ENCODE measurements at places on chromosomes 4 and X. TPM values are rescaled to one million over a fixed set of nuclear protein-coding genes. Genes with fewer than 3 reads are reported as not detected.

The FAM9B gene
- total RNA-seq, result not detected

DNA sequence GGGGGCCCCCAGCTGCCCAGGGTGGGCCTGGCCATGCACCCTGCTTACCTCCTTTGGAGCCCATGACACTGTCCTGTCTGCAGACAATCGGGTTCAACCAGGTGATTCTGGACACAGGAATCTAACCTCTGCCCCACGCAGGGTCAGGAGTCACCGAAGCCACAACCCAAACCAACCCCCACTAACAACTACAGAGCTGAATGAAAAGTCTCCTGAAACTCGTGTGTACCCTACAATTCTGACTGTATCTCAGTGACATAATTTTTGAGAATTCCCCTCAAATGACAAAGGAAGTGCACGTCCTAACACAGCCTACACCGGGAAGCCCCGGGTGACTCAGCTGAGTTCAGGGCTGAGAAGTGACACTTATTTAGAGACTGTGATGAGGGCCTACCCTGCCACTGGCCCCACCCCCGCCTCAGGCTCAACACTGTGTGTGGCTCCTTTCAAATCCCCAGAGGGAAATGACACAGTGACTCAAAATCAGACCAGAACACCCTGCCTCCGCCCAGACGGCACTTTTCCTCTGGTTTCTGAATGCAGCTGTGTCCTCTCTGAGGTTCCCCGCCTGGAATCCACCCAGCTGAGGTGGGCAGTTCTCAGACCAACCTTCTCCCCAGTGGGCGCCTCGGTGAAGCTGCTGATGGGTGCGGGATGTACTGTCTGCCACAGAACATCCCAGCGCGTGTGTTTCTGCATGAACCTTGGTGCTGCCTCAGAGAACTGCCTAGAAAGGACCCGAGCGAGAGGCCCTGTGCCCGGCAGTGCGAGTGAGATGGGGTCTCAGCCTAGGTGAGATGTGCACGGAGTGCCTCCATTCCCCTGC, 9.9 kb downstream of the TNIP2 start:
- peak; percentile 79 for DNase-seq

- DNase-seq, result no peak
Measured at GRCh38 chrX:45614853-45615252, 414.2 kb upstream of the DIPK2B start.

GRCh38 chr4:185775792-185776555, 36.0 kb downstream of the SORBS2 start:
- no peak for DNase-seq

GRCh38 chr4:103307453-103308247, 109.5 kb upstream of the CENPE start:
- no peak for DNase-seq

DNA sequence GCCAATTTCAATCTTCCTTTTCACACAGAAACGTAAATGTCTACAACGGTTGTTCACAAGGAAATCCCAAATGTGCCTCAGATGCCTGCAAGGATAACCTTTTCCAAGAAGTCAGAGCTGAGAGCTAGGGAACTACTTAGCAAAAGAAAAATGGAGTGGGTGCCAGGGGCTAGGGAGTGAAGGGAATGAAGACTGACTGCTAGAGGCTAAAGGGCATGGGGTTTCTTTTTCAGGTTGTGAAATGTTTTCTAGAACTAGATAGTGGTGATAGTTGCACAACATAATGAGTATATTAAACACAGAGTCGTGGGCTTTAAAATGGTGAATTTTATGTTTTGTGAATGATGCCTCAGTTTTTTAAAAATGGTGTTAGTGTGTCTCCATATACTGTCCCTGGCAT, 53.4 kb downstream of the CD99L2 start:
- DNase-seq, result no peak

The GPC4 gene
- total RNA-seq, result not detected

The GUCY1A1 gene
- not detected for total RNA-seq

GRCh38 chr4:107151173-107151572, 115.1 kb upstream of the DKK2 start:
- DNase-seq, result no peak

The MED28 gene
- 86.2 TPM for total RNA-seq

DNA sequence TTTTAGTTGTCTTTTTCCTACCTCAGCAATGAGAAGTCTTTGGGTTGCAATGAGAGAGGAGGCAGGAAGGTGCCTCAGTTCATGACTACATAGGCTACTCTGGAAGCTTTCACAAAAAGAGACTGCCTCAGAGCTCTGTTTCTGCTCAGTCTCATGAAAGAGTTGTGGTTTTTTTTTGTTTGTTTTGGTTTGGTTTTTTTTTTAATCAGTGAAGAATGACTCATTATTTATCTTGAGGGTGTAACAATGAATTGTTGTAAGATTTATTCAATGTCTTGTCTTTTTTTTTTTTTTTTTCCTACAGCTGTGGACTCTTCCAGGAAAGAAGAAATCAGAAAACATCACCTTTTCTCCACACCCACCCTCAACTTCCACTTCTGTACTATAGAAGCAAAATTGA, 67.5 kb upstream of the CXCL13 start:
- DNase-seq, result no peak

GRCh38 chr4:20760053-20760452, 59.8 kb downstream of the PACRGL start:
- peak; percentile 4 for DNase-seq

DNA sequence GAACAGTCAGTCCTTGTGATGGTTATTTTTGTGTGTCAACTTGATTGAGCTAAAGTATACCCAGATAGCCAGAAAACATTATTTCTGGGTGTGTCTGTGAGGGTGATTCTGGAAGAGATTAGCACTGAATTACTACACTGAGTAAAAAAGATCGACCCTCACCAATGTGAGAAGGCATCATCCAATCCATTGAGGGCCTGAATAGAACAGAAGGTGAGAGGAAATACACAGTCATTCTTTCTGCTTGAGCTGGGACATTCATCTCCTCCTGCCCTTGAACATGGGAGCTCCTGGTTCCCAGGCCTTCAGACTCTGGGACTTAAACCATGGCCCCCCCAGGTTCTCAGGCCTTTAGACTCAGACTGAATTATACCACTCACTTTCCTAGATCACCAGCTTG, 22.3 kb downstream of the INPP4B start:
- DNase-seq, result no peak

- no peak for DNase-seq
Measured at GRCh38 chr4:95462921-95463320, 85.9 kb downstream of the UNC5C start.

The ENPEP gene
- 0.09 TPM for total RNA-seq

GRCh38 chr4:158894826-158895225, 126.0 kb downstream of the FNIP2 start:
- DNase-seq, result no peak

GRCh38 chr4:186687265-186687664, 36.4 kb downstream of the FAT1 start:
- DNase-seq, result no peak

DNA sequence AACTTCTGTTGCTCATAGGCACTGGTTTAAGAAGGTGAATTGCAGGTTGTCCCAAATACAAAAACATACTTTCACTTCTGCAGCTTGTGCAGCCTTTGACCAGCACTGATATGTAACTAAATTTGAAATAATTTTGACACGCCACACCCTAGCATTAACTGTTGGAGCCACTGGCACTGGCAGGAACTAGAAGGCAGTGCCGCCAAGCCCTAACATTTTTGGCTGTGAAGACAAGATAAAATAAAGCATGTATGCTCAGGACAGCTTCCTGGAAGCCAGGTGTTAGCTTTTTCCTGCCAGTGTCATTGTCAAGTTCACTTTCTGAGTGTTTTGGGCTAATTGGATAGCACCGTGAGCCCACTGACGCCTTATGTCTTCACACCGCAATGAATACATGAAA, 65.3 kb upstream of the FBXW7 start:
- peak; percentile 18 for DNase-seq

The TMEM156 gene
- 29.4 TPM for total RNA-seq

GRCh38 chrX:39152106-39152649, 350.9 kb downstream of the MID1IP1 start:
- peak; percentile 51 for DNase-seq

- no peak for DNase-seq
Measured at GRCh38 chrX:9678215-9678965, 87.3 kb downstream of the GPR143 start.

DNA sequence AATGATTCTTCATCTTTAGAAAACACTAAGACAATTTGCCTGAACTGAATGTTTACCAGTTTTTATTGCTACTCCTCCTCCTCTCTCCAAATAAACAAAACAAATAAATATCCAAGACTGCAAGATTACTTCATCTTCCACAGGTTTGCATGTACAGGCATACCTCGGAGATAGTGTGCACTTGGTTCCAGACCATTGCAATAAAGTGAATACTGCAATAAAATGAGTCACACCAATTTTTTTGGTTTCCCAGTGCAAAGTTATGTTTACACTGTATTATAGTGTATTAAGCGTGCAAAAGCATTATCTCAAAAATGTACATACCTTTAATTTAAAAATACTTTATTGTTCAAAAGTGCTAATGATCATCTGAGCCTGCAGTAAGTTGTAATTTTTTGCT, 53.3 kb downstream of the FBXL5 start:
- no peak for DNase-seq

DNA sequence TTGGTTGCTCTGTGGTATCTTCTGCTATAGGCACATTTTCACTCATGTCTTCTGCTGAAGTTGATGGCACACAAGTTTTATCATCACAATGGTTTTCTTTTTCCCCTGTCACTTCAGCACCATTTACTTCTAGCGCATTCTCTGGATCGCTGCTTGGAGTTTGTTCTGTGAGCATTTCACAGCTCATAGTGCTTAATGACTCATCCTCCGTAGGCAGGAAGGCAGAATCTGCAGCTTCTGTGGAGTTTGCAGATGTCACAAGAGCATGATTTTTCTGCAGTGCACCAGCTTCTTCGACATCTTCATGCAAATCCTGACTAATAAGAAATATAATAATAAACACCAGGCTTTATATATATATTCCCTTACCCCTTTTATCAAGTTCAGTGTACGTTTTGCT, 83.6 kb downstream of the CHM start:
- DNase-seq, result no peak

GRCh38 chr4:70197842-70198241, 2.3 kb downstream of the ODAM start:
- DNase-seq, result no peak

DNA sequence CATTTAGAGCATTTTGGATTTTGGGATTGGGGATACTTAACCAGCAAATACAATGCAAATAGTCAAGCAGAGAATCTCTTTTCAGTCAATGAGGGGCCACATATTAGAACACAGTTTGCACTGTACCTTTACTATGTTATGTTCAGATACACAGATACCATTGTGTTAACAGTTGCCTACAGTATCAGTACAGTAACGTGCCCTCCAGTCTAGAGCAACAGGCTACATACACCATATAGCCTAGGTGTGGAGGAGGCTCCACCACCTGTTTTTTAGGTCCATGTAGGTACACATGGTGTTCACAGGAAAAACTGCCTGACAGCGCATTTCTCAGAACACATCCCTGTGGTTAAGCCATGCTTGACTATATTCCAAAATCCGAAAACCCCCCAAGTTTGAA, 9.1 kb downstream of the GRPEL1 start:
- DNase-seq, result no peak

- no peak for DNase-seq
Measured at GRCh38 chr4:118352843-118353533, at the start of gene PRSS12. Gene PRSS12 (minus strand): TSS chr4:118353003. CDS start chr4:118352720, 283 bp downstream.

- no peak for DNase-seq
Measured at GRCh38 chrX:20197641-20198210, 56.1 kb upstream of the EIF1AX start.

DNA sequence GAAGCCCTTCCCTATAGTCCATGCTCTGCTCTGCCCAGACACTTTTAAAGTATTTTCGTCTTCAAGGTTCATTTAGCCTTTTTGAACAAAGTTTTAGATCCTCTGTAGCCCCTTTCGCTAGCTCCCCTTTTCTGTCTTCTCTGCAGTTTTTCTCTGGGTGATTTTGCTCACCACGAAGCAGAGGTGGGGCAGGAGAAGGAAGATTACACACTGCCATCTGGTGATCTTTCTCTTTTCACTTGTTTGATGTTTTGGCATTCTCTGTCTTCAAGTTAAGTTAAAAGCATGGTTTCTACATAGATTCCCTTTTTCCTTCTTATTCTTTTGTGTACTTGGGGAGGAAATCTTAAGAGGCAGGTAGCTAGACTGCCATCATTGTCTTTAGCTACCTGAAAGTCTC, 43.9 kb downstream of the CC2D2A start:
- no peak for DNase-seq

The ARHGAP6 gene
- total RNA-seq, result not detected

- DNase-seq, result no peak
Measured at GRCh38 chrX:118049713-118050112, 66.9 kb downstream of the KLHL13 start.

DNA sequence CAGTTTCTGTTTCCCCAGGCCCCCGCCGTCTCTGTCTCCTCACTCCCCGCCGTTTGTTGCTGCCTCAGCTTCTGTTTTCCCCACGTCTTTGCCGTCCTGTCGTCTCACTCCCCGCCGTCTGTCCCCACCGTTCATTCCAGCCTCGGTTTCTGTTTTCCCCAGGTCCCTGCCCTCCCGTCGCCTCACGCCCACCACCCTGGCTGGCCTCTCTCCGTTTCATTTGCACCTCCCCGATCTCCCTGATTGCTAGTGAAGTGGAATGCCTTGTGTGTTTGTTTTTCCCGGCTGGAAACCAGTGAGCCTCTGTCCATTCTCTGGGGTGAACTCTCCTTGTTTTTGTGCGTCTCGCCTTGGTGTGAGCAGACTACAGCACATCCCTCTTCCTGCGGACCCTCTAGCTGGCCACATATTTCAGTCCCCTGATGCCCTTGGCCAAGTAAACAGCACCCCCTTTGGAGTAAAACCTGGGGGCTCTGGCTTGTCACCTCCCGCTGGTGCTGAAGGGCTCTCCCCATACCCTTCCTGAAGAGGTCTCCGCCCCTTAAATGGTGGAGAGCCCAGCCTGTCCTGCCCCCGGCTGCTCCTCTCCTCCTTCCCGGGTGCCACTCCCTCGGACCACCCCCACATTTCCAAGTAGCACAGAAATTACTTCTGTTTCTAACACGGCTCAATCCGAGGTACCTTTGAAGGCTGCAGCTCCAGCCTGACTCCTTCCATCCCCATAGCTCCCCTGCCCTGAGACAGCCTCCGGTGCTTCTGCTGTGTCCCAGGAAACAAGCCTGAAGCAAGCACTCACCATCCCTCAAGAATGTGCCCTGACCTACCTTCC, 13.2 kb downstream of the TMEM175 start:
- no peak for DNase-seq

DNA sequence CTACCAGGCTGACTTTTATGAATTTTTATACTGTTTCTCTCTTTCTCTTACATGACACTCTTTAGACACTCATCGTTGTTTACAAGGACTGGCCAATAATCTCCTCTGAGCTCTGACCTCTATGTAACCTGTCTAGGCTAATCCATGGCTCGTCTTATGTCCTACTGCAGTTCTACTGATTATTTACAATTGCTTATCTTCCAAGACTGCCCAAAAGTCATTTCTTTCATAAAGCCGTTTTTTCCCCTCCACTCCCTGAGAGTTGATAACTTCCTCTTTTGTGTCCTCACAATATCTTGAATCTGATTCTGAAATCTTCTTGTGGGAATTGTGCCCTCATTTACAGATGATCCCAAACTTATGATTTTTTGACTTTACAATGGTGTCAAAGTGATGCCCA, 18.3 kb upstream of the SNCA start:
- DNase-seq, result no peak

The FGF13 gene
- total RNA-seq, result not detected

Measured in OCI-LY7 (cell line).